ENCODE measurements at places on chromosomes 1 and 21.

- DNase-seq: no peak
Measured at GRCh38 chr1:59046730-59047157, 250.2 kb upstream of the FGGY start.

DNA sequence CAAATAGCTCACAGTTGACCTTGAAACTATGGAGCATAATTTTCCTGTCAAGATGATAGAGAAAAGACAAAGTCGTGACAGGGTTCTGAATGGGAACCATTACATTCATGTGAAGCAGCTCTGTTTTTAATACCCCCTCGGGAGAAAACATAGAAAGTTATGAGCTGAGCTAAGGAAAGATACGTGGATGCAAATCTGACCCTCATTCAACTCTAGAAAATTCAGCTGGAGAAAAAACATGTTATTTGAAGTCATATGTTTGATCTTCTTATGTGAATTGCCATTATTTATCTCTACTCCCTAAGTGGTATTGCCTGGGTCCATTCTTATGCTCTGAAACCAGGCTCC lies 48.0 kb upstream of the LRRC52 start:
- no peak for DNase-seq

DNA sequence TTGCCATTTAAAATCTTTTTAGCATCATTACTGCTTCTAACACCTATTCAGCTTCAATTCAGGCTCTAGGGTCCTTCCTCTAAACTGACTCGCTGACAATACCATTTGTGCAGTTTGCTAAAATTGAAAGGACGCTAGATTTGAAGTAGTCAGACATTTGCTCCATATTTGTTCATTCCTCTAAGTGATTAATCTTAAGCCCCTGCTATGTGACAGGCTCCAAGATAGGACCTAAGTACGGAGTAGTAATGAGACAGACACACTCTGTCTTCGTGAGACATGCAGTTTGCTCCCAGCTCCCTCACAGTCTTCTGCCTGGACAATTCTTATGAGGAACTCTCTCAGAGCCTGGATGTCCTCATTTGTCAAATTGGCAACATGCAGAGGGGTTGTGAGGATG lies 26.1 kb upstream of the CD53 start:
- no peak for DNase-seq

GRCh38 chr1:184533049-184533448 lies 146.2 kb downstream of the C1orf21 start:
- DNase-seq: no peak

DNA sequence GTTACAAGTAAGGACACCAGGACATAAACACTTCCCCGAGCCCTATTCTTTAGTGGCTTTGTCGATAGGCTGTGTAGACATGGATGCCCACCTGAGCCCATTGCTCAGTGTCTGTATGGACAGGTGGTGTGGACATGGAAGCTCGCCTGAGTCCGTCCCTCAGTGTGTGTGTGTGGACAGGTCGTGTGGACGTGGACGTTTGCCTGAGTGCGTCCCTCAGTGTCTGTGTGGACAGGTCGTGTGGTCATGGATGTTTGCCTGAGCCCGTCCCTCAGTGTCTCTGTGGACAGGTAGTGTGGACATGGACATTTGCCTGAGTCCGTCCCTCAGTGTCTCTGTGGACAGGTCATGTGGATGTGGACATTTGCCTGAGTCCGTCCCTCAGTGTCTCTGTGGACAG lies 38.7 kb upstream of the COL6A2 start:
- DNase-seq: no peak

DNA sequence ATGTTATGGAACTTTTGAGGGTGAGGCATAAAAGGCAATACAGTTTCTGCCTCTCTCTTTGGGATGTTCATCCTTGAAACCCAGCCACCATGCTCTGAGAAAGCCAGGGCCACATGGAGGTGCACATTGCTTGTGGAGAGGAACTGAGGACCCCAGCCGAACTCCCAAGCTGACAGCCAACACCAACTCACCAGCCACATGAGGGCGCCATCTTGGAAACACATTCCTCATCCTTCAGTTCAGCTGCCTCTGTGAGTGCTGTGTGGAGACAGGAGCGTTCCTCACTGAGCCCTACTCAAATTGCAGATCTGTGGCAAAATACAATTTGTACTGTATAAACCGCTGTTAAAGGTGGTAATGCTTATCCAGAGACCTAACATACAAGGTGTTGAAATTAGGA lies 137.5 kb downstream of the GABPA start:
- no peak for DNase-seq

- no peak for DNase-seq
Measured at GRCh38 chr1:25587290-25587689, 29.3 kb upstream of the MAN1C1 start.

- no peak for DNase-seq
Measured at GRCh38 chr1:95226781-95227660, 7.0 kb upstream of the RWDD3 start.

DNA sequence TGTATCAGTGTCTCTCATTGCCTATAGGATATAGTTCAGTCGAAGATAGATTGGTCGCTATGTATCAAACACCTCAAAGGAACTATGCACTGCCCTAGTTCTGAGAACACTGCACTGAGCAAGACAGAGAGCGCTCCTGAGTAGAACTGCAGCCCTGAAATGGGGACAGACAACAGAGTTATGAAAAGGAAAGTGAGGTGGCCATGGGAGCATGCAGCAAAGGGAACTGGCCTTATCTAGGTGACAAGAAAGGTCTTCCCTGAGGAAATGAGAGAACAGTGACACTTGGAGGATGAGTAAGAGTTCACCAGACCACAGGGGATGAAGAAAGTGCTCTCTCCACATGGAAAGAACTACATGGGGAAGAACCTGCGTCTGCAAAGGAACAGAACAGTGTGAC lies 7.5 kb upstream of the G0S2 start:
- no peak for DNase-seq

All from COR-L47 (cell line).